ENCODE measurements at places on chromosomes 5 and 9. TPM values are rescaled to one million over a fixed set of nuclear protein-coding genes. Genes with fewer than 3 reads are reported as not detected.

Gene IGFBPL1
- 0.84 TPM for total RNA-seq

Gene ZNF366
- total RNA-seq: 2.1 TPM

Gene SPIN1
- 56.3 TPM for total RNA-seq

Gene CMYA5
- total RNA-seq: 213 TPM

Gene NUTM2F
- not detected for total RNA-seq

Gene TLX3
- not detected for total RNA-seq

DNA sequence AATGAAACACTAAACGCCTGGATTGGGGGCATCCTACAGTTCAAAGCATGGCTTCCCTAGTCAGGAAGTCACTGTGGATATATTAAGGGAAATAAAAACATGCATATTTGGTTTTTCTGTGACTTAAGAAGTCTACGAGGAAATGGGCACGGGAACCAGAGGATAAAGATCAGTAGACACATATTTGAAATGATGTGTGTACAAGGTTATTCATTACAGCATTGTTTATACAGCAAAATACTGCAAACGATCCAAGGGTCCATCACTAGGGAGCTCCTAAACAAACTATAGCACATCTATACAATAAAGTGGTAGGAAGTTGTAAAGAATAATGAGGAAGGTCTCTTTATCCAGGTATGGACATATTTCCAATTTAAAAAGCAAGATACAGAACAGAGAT lies 71.8 kb downstream of the EFNA5 start:
- no peaks in the 10 kb centered on the region for H3K27me3 ChIP-seq
- DNase-seq: no peak
- no peak overlapping the region for H3K27ac ChIP-seq

Gene CCDC152
- total RNA-seq: 1.3 TPM

All from muscle of leg (tissue), 16 donors.